HCT116 (cell line): ENCODE measurements at places on chromosomes 3 and 15. TPM values are rescaled to one million over a fixed set of nuclear protein-coding genes. Genes with fewer than 3 reads are reported as not detected.

The DYNC1LI1 gene
- total RNA-seq = 39.4 TPM

The LZTFL1 gene
- total RNA-seq = 21.0 TPM

DNA sequence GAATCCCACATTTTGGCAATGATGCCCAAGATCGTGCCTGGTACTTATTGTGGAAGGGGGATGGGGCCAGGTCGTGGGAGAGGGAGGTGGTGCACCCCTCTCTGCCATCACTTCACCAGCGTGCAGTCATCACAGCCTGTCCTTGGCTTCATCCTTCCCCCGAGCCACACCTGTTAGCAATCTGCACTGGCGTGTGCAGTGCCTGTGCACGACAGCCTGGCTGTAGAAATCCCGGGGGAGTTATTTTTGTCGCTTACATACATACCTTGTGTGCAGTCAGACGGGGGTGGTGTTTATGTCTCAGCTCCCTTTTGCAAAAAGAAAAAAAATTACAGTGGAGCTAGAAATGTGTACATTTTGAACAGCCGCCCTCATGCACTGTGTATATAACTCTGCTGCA is 216.0 kb downstream of the TLE3 start:
- DNase-seq = no peak

DNA sequence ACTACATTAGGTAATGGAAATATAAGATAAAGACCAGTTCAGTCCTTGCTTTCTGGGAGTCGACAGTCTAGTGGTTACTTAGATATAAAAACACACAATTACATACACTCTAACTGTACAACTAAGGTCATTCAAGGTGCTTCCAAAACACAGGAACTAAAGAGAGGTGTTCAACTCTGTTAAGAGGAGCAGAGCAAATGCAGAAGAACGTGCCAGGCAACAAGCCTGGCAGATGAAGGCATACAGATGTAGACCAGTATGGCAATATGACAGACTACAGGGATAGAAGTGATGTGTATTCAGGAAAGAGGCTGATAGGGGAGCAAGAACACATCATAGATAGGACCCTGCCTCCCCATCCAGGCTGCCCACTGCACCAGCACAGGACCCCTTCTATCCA is 78.3 kb downstream of the CBLB start:
- no peak for DNase-seq

DNA sequence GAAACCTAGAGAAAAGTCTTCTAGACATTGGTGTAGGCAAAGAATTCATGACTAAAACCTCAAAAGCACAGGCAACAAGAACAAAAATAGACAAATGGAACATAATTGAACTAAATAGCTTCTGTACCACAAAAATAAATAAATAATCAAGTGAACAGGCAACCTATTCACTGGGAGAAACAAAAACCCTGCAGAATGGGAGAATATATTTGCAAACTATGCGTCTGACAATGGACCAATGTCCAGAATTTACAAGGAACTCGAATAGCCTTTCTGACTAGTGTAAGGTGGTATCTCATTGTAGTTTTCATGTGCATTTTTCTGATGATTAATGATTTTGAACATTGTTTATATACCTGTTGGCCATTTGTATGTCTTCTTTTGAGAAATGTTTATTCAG is 37.0 kb upstream of the GCSAM start:
- DNase-seq = no peak

- no peak for DNase-seq
These were observed 139.0 kb upstream of the CGNL1 start for GRCh38 chr15:57237301-57237642.
